ENCODE measurements at places on chromosomes 3 and 15.

DNA sequence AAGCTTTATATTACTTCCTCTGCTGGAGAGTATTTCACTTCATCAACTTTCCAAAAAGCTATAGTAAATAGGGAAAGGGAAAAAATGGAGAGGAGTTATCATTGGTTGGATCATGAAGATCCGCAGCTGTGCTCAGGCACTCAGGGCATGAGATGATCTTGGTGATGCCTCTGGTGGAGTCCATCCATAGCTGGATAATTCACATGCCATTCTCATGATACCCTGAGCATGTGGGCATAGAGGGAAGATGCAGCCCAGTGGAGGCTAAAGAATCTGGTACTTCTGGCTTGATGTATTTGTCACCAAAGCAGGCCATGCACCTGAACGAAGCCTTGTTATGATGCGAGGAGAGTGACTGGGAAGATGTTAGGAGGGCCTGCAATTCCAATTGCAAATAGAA is 150.2 kb downstream of the CHST2 start:
- no peak for DNase-seq

- DNase-seq = no peak
Measured at GRCh38 chr3:26104851-26105251, 315.0 kb downstream of the OXSM start.

GRCh38 chr3:117473981-117474538 is 764.5 kb downstream of the TUSC7 start:
- DNase-seq = no peak

DNA sequence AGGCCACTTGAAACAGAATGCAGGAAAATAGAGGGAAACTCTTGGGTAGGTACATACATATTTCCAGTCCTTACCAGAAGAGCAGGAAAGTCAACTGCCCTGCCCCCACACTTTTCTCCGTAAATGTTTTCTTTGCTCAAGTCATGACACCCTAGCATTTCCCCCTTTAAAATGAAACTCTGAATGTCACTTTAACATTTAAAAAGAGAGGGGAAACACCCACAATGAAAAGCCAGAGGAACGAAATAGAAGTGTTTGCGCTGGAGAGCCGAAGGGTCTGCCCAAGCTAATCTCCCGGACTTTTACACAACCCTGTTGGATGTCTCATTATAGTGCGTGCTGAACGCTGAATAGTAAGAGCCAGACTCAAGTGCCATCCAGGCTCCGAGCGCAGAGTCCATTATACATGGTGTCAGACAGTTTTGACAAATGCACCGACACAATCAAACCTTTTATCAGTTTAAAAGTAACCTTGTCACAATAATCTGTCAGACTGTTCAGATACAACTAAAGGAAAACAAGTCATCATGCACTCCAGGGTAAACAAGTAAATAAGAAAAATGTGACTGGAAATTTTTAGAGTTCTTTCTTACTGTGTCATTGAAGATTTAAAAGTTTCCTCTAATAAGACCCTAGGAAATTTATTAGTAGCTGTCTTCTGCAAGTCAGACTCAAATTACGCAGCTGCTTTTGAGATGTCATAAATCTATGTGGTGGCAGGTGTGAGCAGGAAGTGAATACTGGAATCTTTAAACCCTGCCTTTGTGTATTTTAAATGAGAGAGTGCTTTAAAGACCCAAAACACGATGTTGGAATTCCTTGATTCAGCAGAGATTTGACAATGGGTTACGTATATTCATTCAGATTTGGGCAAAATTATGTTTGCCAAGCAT is 159.8 kb downstream of the RBMS3 start:
- no peak for DNase-seq

DNA sequence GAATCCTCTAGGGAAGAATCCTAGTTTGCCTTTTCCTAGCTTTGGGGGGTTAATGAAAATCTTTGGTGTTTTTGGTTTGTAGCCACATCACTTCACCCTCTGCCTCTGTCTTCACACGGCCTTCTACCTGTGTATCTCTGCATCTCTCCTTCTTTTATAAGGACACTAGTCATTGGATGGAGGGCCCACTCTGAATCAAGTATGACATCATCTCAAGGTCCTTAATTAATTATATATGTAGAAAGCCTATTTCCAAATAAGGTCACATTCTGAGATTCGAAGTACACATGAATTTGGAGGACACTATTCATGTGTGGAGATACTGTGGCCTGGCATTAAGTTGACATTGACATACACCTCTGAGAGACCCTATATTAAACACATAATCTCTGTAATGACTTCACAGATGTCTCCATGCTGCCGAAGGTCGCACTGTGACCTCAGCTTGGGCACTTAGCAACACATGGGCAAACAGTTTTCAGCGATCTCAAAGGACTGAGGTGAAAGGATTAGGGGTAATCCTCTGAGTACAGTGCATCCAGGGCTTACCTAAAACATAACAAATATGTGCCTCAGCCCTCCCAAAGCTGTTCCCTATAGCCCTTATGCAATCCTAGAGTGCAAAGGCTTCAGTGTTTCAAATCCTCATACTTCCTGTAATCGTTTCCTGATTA is 446.0 kb downstream of the FGF12 start:
- DNase-seq = no peak

DNA sequence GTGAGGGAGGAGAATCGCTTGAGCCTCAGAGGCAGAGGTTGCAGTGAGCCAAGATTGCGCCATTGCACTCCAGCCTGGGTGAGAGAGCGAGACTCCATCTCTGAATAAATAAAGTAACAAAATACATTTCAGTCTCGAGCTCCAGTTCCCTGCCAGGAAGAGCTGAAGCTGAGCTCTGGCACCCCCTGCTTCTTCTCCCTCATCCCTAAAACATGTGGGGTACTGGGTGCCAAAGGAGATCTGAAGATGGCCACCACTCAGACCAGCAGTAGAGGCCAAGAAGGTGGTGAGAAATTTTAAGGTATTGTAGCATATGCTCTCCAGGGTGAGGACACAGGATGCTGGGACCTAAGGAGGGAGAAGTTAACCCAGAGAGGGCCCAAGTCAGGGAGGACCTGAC is 75.0 kb upstream of the CGNL1 start:
- no peak for DNase-seq
